ENCODE measurements at places on chromosomes 3 and 15. TPM values are rescaled to one million over a fixed set of nuclear protein-coding genes. Genes with fewer than 3 reads are reported as not detected.

DNA sequence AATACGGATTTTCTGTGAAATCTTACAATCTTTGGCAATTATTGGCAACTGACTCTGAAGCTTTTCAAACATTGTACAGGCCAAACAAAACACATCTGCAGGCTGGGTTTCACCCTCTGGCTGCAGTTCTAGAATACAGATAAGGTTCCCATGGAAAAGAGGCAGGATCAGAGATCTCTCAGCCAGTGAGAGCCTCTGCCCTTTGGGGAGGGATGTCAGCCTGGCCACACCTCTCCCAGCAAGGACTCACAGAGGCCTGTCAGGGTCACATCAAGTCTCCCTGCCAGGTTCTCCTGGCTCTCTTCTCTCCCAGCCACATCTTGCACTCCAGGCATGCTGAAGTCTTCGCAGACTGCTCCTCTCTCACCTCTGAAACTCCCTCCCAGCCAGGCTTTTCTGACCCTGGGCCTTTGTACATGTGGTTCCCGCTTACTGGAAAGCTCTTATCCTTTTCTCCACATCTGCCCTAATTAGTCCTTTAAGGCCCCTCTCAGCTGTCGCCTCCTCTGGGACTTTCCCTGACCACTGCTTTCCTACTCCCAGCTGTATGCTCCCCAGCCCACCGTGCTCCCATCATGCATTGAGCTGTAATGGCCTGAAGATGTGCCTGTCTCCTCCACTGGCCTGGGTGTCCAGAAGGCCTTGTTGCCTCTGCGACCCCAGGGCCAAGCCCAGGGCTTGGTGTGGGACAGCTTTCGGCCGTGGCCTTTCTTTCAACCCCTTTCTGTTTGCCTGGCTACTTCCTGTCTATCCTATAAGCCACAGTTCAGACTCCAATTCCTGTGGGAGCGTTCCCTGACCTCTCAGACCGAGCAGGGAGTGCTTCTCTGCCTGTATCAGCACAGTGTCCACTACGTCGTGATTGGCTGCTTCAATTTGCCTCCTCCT lies 4.3 kb downstream of the RBP1 start:
- DNase-seq, result no peak

GRCh38 chr3:87248831-87249230 lies 21.7 kb downstream of the CHMP2B start:
- no peak for DNase-seq

DNA sequence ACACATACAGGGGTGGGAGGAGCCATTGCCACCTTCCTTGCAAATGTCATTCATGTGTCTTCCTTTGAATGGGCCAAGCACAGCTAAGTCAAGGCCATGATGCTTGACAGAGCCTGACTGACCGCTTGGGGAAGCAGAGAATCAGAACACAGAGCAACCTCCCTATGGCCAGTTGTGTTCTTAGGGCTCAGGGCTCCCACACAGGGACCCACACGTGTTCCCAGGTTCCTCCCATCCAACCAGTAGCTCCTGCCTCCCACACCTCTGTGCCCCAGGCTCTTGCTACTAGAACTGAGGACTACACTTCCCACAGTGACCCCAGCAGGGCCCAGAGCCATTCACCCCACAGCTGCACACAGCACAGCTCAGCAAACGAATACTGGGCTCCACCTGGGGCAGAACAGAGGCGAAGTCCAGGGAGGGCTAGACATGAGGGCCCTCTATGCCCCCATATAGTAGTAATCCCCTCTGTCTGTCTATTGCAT lies 42.9 kb downstream of the KLF15 start:
- no peak for DNase-seq

DNA sequence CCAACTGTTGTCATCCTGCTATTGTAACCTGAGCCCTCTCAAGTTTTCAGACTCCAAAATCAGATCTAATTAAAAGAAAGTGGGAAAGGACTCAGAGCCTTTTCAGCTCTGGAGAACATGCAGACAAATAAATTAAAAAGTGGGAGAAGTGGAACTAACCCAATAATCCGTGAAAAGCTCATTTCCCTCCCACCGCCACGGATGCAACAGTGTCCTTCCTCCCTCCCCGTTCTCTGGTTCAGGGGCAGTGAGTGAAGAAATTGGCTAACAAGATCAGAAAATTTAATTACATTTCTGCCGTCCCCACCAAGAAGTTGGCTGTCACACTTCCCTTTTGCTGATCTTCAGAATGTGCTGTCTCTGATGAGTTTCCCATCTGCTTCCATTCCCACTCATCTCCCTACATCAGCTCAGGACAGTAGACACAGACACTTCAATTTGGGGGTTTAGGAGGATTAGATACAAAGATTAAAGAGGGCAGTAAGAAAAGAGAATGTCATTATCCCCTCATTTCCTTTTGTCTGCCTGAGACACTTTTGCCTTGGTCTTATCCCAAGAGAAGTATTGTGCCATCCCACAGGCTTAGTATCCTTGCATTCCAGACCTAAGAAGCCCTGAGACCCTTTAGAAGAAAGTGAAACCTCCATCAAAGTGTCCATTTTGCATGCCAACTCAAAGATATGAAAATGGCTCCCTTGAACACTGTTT lies 335.7 kb upstream of the PPP2R3A start:
- no peak for DNase-seq

DNA sequence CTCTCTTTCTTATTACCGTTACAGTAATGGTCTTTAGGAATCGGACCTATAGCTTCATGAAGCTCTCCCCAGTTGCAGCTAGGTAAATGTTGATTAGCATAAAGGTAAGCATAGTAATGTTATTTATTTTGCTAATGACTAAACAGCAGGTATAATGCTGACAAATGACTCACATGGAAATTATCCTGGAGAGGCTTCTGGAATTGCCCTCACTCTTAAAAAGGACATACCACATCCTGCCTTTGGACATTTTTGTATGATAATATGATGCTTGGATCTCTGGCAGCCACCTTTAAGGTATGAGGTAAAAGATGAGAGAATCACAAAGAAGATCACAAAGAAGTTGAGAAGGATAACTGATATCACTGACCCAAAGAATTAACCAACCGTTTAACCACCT lies 238.6 kb downstream of the CHL1 start:
- no peak for DNase-seq

Gene GOLGA6A
- total RNA-seq, result 0.53 TPM

Gene SLCO2A1
- total RNA-seq, result not detected

Data from activated T-cell treated with anti-CD3 and anti-CD28 coated beads, Interleukin-2, amount 50 U/mL, for 72 hours (primary cell).